ENCODE measurements at places on chromosomes 12 and 14.

DNA sequence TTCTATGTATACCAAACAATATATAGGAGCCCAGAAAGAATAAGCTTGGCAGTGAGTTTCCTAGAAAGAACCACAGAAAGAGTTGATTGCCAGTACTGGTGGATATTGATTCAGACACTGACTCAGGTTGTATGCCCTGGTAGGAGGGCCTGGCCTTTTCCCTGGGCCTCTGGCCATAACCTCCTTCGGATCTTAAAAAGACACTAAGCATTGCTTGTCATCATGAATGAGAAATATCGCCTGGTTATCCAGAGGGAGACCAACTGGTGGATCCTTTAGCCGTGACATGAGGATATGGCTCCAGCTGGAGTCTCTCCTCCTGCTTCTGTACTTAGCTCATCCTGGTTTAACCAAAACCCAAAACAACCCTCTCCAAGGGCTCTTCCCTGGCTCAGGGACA is 231.5 kb downstream of the MSRB3 start:
- no peak for DNase-seq

DNA sequence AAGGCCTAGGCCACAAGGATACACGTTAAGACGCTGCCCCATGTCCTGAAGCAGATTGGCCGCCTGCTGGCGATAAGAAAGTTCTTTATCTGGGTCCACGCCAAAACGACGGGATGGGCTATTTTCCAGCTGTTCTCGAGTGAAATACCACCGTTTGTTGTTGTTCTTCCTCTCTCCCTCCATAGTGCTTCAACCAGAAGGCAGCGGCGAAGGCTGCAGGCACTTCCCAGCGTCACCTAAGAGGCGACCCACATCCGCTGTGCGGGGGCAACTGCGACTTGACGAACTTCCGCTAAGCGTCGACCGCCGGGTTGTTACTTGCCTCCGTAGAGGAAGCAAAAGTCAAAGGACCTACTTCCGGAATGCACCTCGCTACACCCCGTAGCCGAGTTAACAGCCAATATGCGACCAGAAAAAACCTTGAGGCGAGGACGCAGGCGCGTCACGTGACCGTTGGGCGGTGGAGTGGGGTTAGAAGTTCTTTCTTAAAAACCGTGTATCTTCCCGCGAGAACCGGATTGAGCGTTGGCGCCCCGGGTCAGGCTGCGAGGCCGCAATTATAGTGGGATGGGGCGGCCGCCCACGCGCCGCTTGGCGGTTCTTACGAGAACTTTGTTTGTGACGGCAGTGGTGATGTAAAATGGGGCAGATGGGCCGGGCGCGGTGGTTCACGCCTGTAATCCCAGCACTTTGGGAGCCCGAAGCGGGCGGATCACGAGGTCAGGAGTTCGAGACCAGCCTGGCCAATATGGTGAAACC is at the start of gene CCNT1:
Gene CCNT1, minus strand, starts transcription at position 215 of the 759 bp plus-strand sequence. Its CDS starts 32 bp downstream, at position 183.
- DNase-seq: peak; percentile 98

GRCh38 chr12:53652366-53652765 is 23.5 kb downstream of the ATP5MC2 start:
- no peak for DNase-seq

DNA sequence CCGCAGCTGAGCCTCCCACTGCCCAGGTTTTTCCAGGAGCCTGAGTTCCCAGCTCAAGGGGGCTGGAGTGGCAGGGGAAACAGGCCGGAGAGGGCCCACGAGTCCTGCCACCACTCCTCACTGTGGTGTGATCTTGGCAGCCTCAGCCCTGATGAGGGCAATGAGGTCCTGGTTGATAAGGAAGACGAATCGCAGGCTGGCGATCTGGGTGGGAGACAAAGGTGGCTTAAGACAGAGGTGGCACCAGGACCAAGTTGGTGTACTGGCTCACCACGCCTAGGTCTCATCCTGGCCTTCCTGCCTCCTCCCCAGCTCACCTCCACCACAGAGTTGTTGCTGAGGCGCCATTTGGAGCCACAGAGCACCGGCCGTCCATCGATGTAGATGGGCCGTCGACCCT is 9.4 kb downstream of the MCRS1 start:
- no peak for DNase-seq

- DNase-seq: no peak
Observed at GRCh38 chr14:96267336-96267735, 11.3 kb downstream of the BDKRB1 start.

DNA sequence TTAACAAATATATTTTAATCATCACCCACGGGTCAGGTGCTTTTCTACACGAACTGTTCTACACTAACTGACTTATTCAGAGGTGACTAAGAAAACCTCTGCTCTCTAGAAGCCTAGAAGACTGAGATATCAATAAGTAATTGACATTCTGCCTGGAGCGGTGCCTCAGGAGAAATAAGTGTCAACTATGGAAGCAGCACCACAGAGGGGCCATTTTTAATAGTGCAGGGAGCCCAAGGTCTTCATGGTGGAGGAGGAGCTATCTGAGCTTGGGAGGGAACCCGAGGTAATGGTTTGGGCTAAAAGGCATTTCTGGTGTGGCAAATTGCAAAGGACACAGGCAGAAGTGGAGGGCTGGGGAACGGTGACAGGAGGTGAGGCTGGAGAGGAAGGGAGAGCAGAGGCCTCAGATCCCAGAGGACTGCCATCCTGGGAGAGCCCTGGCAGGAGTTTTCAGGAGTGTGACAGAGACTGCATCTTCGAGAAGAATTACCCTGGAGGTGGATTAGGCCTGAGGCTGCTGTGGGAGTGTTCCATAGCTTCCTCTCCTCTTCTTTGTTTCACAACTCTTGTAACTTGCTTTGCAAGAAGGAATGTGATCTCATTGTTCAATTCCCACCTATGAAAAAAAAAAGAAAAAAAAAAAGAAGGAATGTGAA is 123.1 kb downstream of the NPAS3 start:
- no peak for DNase-seq

DNA sequence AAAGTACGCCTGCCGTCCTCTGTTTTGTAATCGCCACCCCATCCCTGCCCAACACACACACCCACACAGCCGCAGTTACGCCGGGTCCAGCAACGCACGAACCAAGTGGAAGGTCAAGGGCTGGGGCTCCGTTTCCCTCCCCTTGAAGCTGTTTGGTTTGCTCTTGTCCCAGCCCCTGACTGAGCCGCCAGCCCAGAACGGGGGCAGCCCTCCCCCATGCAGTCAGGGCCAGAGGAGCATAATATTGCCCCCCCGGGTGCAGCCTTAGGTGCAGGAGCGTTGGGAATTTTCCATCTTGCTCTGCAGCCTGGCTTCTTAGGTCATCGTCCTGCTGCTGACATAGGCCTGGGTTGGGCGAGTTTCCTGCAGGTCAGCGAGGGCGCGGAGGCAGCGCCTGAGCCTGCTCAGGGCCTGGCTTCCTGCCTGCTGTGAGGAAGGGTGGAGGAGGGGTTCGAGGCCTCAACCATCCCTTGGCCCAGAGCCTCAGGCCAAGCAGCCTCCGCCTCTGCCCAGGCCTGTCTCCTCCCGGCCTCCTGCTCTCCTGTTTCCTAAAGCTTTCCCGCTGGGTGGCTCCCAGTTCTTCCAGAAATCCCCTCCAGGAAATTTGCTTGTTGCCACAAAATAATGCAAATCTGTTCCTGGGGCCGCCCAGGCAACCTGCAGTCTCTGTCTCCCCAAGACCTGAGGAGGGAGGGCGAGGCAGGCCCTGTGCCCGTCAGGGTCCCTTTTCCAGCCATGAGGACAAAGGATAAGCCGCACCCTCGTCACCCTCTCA is 44.5 kb downstream of the PSMA6 start:
- peak; percentile 68 for DNase-seq

DNA sequence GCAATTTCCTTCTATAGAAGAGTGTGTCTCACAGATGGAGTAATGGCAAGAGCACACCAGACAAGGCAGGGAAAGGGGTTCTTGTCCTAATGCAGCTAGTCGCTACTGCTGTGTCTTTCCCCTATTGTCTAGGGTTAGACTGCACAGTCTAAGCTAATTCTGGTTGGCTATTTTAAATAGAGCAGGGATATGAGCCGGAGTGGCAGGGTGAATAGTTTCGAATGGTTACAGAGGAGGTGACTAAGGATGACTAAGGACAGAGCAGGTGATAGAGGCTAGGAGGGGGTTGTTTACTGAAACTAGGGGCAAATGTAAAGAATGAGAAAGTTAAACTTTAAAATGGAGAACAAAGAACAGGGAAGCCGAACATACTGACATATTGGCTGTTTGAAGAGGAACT is 25.6 kb upstream of the CPNE8 start:
- no peak for DNase-seq

- no peak for DNase-seq
Observed at GRCh38 chr12:107666009-107666408, 19.6 kb upstream of the PWP1 start.

DNA sequence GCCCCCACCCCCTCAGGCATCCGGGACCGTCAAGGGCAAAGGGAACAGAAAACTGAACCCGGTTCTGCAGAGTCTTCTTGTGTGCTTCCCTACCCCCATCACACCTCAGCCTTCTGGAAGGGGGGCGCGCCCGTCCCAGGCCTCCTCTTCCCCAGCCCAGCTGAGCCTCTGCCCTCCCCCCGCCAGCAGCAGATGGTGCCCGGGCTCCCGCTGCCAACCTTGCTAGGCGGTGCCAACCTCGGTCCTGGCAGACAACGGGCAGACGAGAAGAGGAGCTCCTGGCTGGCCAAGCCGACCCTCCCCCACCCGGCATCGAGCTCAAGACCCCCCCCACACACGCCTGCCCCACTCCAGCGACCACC is 8.7 kb downstream of the STAC3 start:
- DNase-seq: no peak

- no peak for DNase-seq
Observed at GRCh38 chr14:65709576-65709975, 297.0 kb downstream of the FUT8 start.

GRCh38 chr12:94435511-94435927 is 24.1 kb downstream of the CEP83 start:
- DNase-seq: no peak

DNA sequence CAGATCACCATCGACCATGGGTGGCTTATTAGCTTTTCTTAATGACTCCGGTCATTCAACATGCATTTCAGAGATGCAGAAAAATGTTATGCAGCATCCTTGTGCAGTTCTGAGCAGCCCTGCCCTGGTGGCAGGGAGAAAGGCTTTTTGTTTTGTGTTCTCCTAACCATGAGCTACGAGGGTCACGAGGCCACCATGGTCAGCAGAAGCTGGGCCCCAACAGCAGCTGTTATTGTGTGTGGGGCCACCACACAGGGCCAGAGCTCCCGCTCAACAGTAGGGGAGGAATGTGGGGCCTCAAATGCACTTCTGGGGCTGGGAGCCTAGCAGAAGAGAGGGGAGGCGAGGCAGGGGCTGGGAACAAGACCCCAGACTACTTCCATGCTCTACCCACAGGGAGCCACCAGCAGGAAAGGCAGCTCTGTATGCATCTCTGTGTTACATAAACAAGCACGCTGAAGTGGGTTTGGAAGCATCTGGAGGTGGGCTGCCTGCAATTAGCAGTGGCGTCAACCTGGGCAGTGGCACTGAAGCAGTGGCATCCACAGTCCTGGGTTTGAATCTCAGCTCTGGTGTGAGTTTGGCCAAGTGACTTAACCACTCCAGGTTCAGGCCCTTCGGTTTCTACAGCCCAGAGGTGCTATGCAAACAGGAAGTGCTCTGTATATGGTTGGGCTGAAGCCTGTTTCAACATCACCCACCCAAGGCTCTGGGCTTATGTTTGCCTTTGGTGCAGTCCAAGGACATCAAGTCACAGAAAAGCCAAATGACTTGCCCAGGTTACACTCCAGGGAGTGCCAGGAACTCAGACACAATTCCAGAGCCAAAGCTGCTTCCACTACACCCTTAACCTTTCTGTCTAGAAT is 16.3 kb downstream of the GLTP start:
- DNase-seq: no peak

DNA sequence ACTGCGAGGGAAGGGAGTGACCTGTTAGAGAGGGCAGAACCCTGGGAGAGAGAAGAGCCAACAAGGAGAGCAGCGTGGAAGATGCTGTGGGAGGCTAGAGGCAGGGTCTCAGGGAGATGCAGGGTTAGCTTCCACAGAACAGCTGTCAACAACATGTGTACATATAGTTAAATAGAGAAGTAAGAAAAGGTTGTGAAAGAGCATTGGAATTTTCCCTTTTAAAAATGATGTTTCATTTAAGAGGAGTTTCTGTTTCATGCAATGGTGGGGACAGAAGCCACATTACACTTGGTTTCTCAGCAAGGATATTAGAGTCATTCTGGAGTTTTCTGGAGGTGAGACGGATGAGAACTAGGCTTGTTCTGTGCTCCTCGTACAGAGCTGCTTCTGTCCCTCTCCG is 23.8 kb upstream of the TBC1D30 start:
- no peak for DNase-seq

DNA sequence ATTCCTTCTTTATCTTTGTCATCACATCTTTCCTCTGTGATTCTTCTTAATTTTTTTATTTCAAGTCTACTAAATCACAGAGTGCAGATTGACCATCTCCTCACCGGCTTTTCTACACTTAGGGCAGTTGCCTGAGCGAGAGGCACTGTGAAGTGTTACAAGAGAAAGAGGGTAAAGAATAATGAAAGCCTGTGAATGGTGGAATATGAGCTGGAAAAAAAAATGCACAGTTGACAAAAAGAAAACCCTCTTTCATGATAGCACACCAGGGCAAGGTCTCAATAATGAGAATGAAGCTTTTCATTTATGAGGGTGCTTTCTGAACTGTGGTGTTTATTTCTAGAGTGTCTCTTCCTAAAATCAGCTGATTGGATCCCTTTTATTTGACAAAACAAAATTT is 106.2 kb upstream of the PDE3A start:
- DNase-seq: no peak

DNA sequence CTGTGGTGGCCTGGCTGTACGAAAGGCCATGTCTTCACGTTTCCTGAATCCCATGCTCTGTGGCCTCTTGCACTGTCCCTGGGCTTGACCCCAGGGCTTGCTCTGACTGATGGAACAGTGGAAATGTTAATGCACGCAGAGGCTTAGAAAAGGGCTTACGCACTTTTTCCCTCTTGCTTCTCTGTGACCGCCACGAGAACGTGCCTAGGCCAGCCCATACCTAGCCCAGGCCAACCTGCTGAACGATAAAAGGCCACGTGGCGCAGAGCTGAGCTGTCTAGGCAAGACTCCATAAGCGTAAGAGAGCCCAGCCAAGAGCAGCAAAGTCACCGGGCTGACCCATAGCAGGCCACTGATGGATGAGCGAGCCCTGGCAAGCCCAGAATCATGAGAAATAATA is 18.3 kb downstream of the TTC7B start:
- DNase-seq: no peak

DNA sequence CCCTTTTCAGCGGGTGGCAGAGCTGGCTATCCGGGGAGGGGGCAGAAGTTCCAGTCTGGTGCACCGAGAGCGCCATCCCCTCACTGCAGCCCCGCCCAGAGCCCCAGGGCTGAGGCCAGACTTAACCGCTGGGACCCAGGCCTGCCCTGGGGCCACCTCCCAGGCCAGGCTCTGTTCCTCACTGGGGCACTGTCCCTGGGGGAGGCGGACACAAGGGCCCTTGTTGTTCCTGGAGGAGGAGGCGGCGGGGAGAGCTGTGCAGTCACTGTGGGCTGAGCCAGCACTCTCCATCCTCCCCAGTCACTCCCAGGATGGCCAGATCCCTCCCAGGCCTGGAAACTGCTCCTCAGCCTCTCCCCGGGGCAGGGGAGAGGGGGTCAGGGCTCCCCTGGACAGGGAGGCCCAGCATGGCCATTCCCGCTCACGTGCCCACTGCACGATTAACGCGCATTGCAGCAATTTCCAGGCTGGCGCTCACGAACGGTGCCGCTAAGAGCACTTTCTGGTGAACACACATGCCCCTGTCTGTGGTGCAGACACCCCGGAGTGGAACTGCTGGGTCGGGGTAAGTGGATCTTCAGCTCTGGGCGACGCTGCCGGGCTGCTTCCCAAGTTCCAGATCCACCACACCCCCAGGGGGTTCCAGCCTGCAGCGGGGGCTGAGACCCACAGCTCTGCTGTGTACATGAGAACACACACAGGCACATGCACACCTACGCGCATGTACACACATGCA is 89.8 kb upstream of the SFSWAP start:
- DNase-seq: no peak

- DNase-seq: no peak
Observed at GRCh38 chr12:57579011-57579410, 12.0 kb upstream of the PIP4K2C start.
